Activated T-helper 1 cell treated with anti-CD3 and anti-CD28 coated beads, Interleukin-12 subunit alpha, Interleukin-12 subunit beta, Interleukin-2, Interleukin-4 antibody, amounts not matched to agents 30 ng/mL and 10 ng/mL and 1 ng/mL, durations not matched to agents 14 hours and 24 hours and 36 hours (primary cell): ENCODE measurements at places on chromosomes 7 and 10.

- no peak for DNase-seq
Observed at GRCh38 chr10:116995648-116996047, 9.3 kb downstream of the SHTN1 start.

DNA sequence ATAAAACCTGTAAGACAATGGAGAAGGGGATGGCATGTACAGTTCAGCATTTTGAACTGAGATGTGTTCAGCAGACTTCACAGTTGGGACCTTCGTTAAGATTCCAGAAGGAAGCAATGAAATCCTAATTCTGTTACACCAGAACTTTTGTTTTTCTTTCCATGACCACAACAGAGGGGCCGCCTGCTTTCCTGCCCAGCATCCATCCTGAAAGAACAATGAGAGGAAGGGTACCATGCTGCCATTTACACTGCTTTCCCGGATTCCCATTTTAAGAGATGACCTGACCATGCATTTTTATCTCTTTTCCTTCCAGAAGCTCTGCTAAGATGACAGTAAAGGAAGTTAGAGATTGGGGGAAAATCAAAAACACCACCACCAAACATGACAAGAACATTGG, 92.7 kb downstream of the PIP4K2A start:
- no peak for DNase-seq

GRCh38 chr10:30589441-30589840, 40.1 kb downstream of the LYZL2 start:
- DNase-seq = no peak

- DNase-seq = no peak
Observed at GRCh38 chr10:103566536-103566935, 73.0 kb downstream of the NEURL1 start.

GRCh38 chr10:34297541-34298345, 517.4 kb downstream of the PARD3 start:
- no peak for DNase-seq

- no peak for DNase-seq
Observed at GRCh38 chr10:131485732-131486131, 174.2 kb upstream of the TCERG1L start.

GRCh38 chr10:5092848-5093790, 1.1 kb upstream of the AKR1C3 start:
- no peak for DNase-seq

GRCh38 chr10:6995831-6996230, 415.0 kb downstream of the SFMBT2 start:
- DNase-seq = no peak

DNA sequence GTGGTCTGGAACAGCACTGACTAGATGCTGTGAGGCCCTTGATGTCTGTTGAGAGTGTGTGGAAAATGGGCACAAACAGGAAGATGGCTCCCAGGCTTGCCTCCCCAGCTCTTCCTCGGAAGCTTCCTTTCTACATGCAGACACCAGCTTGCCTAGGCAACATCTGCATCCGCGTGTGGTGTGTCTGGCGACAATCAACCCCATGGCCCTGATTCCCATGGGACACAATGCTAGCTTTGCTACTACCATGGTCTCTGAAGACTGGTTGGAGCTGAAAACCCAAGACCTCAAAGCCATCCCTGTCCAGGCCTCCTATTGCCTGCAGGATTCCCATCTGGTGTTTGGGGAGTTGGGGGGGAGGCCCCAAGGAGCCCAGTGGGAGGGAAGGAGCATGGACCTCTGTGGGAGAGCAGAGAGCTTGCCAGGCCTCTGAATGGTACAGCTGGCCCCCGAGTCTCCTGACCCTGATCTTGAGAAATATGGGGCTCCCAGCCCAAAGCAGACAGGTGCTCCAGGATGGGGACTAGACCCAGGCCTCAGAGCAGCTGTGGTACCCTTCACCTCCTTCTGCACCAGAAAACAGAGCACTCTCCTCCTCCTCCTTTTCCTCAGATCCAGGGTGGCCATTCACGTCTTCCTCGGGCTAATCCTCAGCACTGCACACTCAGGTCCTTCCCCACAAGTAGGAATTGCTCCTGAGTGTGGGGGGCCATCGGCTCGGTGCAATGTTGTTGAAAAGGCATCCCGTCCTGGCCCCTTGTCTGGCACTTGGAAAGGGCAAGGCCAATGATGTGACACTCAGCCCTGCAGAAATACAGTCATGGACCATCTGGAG, 57.6 kb downstream of the ARHGAP22 start:
- no peak for DNase-seq

DNA sequence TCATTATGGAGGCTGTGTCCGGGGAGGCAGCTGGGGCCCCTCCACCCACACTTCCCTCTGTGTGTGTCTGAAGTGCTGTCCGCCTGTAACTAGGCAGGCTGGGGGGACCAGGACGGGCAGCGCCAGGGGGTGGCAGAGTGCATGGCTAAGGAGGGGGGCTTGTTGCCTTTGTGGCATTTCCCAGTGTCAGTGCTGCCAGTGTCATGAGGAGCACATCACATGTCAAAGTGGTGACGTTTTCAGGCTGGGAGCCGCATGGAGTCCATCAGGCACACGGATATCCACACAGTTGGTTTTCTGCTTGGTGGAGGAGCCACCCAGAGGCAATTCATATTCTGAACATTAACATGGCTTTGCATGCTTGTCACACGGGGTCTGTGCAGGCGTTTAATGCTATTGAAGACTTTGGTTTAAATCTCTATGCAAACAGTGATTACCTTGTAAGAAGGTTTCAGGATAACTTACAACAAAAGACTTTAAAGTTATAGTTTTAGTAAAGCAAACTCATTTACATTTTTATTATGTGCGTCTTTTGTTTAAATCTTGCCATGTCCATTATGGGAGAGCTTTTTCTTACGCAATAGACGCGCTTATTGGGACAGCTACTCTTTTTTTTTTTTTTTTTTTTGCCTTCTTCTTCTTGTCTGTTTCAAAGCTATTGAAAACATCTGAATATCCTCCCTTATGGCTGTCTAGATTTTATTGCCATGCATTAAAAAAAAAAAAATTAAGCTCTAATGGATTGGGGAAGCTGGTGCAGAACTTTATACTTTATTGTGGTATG, 52.9 kb downstream of the C10orf67 start:
- no peak for DNase-seq

GRCh38 chr7:158077151-158077840, 510.3 kb downstream of the PTPRN2 start:
- no peak for DNase-seq

- DNase-seq = no peak
Observed at GRCh38 chr7:140035400-140036223, 27.1 kb downstream of the PARP12 start.

DNA sequence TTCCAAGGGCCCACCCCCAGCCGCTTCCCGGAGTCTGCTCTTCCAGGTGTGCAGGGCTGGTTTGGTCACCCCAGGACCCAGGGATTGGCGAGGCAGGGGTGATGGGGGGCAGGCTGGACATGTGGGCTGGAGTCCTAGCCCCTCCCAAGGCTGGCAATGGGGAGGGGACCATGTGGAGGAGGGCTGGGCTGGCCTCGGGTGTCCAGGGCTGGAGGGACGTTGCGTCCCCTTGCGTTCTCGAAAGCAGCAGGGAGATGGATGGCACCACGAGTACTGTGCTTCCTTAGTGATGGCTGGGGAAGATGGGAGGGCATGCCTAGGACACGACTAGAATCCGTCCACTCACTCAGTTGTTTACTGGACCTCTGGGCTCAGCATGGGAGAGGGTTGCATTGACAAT, 532.5 kb upstream of the FOXK1 start:
- no peak for DNase-seq

- no peak for DNase-seq
Observed at GRCh38 chr7:105622106-105622731, 40.9 kb upstream of the EFCAB10 start.

DNA sequence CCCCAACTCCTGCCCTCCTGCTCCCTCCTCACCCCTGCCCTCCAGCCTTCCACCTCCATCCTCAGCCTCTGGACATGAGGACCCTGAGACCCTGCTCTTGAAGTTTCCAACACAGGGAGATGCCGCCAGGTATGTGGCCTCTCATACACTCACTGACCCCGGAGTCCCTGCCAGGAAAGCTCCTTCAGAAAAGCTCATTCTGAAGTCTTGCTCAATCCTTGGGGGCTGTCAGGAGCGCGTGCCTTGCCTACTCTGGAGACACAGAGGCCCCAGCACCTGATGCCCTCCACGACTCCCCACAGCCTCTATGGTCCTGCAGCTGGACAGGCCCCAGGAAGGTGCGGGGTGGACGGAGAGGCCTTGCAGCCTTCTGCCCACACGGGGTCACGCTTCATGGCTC, 11.0 kb downstream of the NUDT1 start:
- DNase-seq = no peak

GRCh38 chr10:35416619-35417312, 80.5 kb downstream of the CCNY start:
- DNase-seq = no peak

DNA sequence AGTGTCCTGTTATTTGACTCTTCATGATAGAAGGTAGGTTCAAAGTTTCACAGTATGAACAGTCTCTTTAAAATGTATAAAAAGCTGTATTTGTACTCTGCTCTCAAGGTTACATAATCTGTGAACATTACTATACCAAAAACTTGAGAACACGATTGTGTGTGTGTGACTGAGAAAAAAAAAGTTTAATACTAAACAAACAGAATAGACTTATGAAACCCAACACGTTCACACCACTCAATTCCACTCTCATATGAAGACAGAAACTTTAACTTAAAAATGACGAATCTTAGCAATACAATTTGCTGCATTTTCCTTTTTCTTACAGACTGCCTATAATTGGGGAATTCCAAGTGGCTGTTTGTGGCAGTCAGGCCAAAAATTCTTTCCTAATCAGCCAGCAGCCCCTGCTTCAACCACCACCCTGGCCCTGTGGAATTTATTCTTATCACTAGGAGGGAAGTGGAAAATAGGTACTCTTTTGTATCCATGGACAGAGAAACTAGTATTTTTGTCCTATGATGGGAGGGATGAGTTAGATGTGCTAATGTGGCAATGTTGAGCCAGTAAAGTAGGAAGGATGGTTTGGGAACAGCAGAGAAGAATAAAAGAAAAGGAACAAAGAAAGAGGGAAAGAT, 42.8 kb downstream of the MINDY3 start:
- DNase-seq = no peak

- DNase-seq = no peak
Observed at GRCh38 chr10:116112232-116113231, 160.5 kb downstream of the GFRA1 start.

GRCh38 chr7:130996833-130997231, 262.8 kb upstream of the KLF14 start:
- no peak for DNase-seq

DNA sequence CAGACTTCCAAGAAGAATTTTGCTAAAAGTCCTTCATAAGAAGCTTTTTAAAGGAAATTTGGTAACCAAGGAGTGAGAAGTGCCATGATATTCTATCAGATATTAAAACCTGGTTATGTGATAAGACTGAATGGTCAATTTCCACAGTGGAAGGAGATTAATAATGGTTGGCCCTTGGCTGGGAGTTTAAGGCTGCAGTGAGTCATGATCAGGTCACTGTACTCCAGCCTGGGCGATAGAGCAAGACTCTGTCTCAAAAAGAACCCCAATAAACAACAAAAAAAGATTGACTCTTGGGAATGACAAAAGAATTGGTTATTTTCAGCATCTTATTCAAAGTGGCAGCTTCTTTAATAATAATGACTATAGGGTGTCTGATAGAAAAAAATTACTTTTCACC, 37.2 kb downstream of the EXOC4 start:
- no peak for DNase-seq

- no peak for DNase-seq
Observed at GRCh38 chr10:108421266-108421665, 1256.8 kb upstream of the SORCS1 start.

- no peak for DNase-seq
Observed at GRCh38 chr7:43535810-43536585, 46.9 kb upstream of the STK17A start.

DNA sequence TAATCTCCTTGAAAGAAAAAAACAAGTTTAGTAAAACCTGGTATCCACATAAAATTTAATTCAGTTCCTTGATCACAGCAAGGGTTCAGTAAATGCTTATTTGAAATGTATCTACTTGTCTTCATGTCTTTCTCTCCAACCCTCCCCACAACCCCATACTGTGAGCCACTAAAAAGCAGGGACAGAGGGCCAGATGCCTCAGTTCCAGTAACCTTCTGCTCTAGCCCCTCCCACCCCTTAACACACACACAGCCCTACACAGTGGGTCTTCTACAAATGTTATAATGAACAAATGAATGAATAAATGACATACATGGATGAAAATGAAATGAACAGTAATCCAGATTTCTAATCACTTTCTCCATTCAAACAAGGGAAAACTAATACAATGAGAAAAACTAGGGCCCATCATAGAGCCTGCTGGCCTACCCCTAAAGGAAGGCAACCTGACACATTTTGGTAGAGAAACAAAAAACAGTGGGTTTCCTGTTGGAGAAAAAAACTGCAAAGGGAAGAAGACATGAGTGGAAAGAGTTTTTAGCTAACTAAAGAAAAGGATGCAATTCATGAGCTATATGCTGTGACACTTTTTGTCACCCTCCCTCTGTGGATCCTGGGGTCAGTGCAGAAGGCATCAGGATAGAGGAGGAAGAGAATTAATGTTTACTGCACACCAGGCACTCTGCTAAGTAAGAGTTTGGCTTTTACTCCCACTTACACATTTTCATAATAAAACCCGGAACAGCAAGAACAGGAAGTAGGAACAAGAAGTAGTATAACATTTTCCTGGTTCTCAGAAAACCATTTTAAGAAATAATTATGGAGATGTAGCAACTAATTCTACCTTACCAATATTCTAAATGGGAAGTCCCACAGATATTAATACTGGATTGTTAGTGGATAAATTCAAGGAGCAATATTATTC, 38.1 kb downstream of the ELMO1 start:
- DNase-seq = no peak

GRCh38 chr7:3404501-3404900, 103.4 kb downstream of the SDK1 start:
- no peak for DNase-seq

GRCh38 chr10:108060246-108060645, 895.7 kb upstream of the SORCS1 start:
- no peak for DNase-seq

- DNase-seq = no peak
Observed at GRCh38 chr7:1533547-1534329, 3.2 kb downstream of the MAFK start.

DNA sequence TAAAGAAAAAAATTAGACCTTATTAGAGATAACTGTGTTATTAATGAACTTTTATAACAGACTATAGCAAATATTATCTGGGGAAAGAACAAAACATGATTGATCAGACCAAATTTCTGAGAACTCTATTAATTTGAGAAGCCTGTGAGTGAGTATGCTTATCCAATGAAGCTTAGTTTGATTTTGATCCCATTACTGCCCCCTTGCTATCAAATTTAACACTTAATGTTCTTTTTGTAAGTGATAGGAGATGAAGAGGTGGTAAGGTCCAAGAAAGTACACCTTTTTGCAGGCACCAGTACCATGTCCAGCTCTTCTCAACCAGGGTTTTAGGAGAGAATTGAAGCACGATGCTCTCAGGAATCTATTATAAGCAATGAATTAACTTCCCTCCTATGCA, 49.9 kb downstream of the ZNF365 start:
- DNase-seq = no peak

DNA sequence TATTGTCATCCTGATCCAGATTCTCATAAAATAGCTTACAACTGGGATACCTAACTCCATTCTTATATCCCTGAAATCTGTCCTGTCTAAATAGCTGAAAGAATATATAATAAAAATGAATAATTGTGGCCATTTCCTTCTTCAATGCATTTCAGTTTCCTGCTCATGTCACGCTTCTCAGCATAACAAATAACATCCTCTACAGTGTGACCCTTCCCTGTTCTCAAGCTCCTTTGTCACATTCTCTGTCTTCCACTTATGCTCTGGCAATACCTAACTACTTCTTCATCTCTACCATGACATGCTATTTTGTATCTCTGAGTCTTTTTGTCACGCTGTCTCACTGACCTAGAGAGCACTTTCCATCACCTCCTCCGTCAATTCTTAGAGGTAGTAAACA, 884.1 kb upstream of the LRRTM3 start:
- DNase-seq = no peak
